ENCODE measurements at places on chromosomes 16 and 17.

GRCh38 chr16:73542885-73543284, 495.0 kb upstream of the ZFHX3 start:
- DNase-seq: no peak

DNA sequence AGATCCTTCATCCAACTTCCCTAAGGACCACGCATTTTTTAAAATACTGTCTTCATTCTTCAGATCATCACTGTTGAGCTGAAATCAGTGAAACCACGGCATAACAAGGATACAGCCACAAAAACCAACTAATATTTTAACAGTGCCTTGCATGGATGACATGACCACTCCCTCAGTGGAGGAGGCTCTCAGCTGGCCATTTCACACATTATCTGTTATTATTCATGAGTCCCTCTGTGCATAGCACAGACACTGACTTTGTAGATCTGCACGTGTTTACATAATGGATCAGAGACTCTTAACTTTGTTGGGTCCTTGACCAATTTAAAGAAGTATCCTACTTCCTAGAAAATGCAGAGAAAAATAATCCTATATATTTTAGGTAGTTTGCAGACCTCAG, 104.8 kb upstream of the NUDT7 start:
- DNase-seq: no peak

- DNase-seq: no peak
Measured at GRCh38 chr16:88384222-88385111, 1.7 kb downstream of the ZNF469 start.

GRCh38 chr17:65058593-65058992, 2.1 kb upstream of the GNA13 start:
- no peak for DNase-seq

- no peak for DNase-seq
Measured at GRCh38 chr16:25888868-25889267, 197.1 kb downstream of the HS3ST4 start.

DNA sequence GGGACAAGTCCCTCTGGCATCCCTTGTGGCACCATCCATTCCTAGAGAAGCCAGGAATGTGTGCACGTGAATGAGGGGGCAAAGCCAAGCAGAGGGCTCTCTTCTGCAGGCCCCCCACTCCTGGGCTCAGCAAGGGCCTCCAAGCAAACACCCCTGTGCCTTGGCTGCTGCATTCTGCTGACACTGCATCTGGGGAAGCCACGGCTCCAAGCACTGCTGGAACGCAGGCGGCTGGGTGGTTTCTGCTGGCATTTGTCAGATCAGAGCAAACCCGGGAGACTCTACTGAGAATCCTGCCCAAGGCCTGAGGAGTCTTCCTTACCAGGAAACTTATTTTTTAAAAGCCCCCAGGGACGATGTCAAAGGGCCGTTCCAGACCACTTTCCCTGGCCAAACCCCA, 23.3 kb downstream of the ATP6V0D1 start:
- DNase-seq: no peak

DNA sequence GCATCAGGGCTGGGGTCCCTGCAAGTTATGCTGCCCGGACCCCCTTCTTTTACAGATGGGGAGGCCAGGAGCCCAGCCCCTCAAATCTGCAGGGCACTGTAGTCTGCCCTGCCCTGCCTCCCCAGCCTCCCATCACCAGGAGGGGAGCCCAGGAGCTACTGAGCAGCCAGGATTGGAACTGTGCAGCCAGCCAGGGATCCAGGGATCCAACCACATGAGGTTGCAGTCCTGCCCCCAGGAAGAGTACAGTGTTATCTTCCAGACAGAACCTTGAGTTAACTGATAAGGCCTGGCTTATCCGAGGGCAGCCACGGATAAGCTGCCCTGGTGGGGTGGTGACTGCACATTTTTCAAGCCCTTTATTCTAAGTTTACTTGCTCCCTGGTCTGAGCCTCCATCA, 11.4 kb upstream of the NDRG4 start:
- no peak for DNase-seq

DNA sequence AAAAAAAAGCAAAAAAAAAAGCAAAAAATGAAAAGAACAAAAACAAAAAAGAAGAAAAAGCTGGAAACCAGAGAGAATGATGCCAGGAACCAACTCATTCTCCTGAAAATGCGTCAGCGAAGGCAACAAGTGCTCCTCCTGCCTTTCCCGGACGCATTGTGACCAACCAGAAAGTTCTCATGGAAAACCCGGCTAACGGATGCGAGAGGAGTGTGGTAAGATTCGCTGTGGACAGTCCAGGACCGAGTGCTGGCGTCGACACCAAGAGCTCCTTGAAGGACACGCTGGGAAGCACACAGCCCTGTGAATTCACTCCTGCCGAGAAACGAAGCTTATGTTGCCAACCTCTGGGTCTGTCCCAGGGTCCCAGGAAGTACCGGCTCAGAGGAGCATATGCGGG, 43.4 kb downstream of the METRNL start:
- no peak for DNase-seq

GRCh38 chr17:73455767-73456166, 144.0 kb upstream of the CDC42EP4 start:
- DNase-seq: no peak

- DNase-seq: no peak
Measured at GRCh38 chr16:85098565-85098964, 13.7 kb downstream of the CIBAR2 start.

DNA sequence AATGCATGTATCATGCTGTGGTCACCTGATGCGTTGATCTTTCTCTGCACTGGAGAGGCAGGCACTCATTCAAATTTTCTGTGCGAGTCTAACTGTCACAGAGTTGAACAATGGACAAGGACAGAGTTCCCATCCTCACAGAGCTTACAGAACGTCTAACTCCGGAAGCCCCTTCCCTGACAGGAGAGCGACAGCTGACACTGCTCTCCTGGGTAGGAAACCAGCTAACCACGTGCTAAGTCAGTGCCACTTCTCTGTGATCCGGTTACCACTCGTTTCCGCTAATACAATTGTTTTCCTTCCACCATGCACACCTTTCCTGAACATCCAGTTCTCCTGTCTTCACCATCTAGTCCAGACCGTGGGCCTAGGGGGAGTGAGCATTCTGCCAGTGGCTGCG, 11.3 kb downstream of the KLHDC4 start:
- no peak for DNase-seq

DNA sequence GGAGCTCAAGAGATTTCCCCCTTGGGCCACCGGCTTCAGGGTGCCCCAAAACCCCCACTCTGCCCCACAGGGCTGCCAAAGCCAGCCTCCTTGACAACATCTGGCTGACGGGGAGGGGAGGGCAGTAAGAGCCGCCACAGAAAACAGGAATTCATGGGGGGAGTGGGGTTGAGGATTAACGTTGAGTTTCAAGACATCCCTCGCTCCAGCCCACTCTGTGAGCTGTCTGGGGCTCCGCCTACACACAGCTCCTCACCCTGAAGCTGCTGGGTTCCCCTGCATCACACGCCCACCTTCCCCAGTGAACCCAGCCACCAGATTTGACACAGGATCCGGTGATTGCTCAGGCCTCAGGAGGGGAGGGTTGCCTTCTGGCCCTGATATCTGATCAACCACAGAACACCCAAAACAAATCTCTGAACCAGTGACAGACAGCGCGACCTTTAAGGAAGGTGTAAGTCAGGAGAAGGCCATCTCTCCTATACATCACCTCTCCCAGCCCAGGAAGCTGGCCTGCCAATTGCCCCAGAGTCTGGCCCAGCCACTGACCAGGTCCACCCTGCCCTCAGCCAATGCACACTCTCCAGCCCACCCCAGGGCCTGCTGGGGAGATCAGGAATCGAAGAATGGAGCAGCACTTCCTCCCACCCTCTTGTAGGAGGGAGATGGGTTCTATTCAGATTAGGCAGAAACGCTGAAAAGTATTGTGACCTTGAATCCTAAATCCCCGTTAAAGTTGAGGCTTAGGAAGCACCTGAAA, 132.1 kb downstream of the CLEC16A start:
- DNase-seq: no peak

All from renal pelvis (tissue), 12 donors.